ENCODE measurements at places on chromosomes 1 and 21.

DNA sequence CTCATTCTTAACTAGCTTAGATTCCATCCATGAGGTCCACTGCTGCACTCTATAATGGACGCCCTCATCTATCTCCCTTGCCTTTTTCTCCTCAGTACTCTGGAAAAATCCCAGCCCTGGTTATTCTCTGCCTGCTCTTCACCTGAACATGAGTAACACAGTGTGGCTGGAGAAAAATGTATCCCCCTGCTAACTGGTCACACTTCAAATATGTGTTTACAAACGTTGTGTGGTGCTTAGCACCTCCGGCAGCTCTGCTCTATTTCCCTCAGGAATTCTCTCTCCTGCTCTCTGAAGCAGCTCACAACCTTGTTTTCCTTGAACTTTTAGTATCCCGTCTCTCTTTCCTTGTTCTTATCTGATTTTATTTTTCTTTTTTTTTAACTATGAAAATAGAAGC is 4.1 kb downstream of the SCCPDH start:
- DNase-seq: no peak

DNA sequence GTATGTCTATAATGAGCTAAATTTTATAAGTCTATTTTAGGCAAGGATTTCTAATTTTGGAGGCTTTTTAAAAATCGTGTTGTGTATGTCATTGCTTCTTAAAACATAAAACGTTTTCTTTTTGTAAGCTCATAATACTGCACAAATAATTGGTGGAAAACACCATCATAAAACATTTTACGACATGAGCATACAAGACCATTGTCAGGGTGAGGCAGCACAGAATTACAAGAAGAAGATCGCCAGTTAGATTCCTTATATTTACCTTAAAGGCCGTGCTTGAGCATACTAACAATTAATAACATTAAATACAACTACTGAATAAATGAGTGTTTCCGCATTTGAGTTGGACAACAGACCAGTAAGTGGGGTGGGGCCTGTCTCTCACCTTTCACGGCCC is 19.1 kb upstream of the LMX1A start:
- DNase-seq: no peak

- no peak for DNase-seq
These were observed 96.5 kb upstream of the CLDN14 start for GRCh38 chr21:36576441-36576840.

- no peak for DNase-seq
These were observed 40.8 kb downstream of the NTPCR start for GRCh38 chr1:232991238-232991637.

- DNase-seq: no peak
These were observed 76.0 kb upstream of the EDN2 start for GRCh38 chr1:41560496-41560895.

GRCh38 chr1:222346955-222347354 is 200.9 kb downstream of the HHIPL2 start:
- DNase-seq: no peak

- DNase-seq: peak; percentile 20
These were observed 16.4 kb downstream of the INPP5B start for GRCh38 chr1:37930246-37931101.

GRCh38 chr1:73593364-73593763 is 604.6 kb downstream of the LRRIQ3 start:
- no peak for DNase-seq

- DNase-seq: no peak
These were observed 198.3 kb downstream of the LIPI start for GRCh38 chr21:14012409-14012808.

DNA sequence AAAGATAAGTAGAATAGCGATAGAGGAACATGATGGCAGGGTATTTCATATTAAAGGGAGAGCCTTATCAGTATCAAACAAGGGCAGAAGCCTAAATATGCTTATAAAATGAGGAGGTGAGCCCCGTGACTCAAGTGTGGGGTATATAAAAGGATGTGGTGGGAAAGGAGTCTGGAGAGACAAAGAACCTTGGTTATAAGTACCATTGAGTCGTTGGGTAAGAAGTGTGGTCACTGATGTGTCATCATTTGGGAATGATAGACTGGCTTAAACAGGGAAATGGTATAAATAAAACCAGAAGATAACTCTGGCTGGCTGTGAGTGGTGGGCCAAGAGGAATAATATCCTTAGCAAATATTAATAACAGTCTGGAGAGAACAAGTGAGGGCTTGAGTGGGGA is 10.9 kb upstream of the CD5L start:
- DNase-seq: no peak

- no peak for DNase-seq
These were observed 40.9 kb downstream of the STX6 start for GRCh38 chr1:180981596-180982387.

DNA sequence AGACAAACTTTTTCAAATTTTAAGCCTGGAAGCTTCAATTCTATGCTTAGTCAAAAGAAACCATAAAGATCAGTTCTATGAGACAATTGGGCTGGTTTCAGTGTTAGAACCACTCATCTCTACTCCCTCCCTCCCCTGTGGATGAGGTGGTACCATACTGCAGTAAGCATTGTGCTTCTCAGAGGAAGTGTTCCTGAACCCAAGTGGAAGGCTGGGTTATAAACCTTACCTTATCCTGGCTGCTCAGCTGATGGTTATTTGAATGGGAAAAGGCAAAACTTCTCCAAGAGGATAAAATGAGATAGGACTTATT is 34.1 kb upstream of the RGL1 start:
- DNase-seq: no peak

GRCh38 chr1:117067533-117068370 is 7.6 kb downstream of the TTF2 start:
- no peak for DNase-seq

DNA sequence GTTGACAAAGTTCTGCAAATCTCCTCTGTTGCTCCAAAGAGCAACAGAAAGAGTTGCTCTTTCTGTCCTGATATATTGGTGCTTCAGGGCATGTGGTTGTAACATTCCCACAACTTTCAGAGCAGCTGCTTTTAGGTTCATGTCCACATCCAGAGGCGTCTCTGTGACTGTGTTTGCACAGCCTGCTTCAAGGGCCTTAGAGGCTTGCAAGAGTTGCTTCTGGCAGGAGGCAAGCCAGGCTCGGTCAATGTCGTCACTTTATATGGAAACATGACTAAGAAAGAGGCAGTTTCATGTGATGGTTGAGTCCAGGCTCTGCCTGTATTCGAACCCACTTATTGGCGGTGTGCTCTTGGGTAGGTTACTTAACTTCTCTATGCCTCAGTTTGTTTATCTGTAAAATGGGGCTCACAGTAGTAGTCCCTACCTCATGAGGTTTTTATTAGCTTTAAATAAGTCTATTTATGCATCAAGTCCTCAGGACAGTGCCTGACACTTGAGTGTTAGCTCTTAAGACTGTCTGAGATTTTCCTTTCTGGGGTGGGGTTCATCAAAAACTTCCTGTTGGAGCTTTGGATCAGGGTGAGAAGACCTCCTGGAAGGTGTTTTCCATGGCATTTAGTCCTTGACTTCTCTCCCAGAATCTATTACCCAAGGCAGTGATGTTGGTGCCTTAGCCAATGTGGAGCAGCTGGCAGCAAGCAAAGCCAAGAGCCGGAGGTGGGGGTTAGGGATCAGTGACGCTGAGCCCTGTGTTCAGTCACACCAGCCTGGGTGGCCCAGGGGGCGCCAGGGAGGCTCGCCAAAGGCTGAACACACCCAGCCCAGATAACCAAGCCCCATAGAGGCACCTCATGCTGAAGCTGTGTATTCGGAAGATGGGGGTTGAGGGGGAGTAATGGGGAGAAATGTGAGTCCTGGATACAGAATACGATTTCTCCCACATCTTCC is 18.9 kb downstream of the LHX4 start:
- DNase-seq: no peak

Measured in stimulated activated CD8-positive, alpha-beta memory T cell treated with anti-CD3 and anti-CD28 coated beads, Interleukin-4, amount 100 ng/mL, for 4 hours (primary cell).